Bone marrow (tissue), 2 donors: ENCODE measurements at places on chromosomes 6 and 20.
A peak's percentile ranks its signal among the peaks of the same experiment; 100 is the strongest.

GRCh38 chr6:16839631-16840179 is 78.4 kb upstream of the ATXN1 start:
- no peak for DNase-seq

GRCh38 chr6:13615792-13616120 is 621 bp downstream of the NOL7 start:
- DNase-seq: peak; percentile 41

DNA sequence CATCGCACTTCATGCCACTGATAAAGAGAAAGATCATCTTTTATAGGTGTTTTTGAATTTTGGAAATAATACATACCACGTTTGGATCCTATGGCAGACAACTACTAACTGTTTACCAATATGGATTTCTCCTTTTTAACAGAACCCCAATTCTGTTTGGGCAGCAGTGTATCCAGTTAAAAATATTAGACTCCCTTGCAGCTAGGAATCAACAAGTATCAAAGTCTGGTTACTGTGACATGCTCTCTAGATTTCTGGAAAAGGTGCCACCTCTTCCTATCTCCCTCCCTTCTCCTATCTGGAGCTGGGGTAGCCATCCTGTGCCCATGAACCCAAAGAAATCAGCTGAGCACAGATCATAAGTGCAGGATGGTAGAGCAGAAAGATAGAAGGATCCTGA is 54.1 kb upstream of the DTNBP1 start:
- DNase-seq: no peak

DNA sequence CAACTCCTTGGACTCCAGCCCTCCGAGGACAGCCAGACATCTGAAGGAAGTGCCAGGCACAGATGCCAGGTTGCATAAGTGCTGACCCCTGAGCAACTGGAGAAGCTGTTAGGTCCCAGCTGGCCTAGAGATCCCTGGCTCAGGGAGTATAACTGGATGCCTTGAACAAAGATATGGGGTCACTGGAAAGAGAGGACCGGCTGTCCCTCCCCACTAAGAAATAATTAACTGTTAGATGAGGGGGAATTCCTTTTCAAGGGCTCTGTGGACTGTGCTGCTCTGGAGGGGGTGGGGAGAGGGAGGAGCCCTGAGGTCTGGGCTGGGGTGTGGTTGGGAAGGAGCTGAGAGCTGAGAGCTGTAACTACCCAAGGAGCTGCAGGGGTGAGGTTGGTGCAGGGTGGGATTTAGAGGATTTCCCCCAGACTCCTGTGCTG is 39.6 kb downstream of the HLA-F start:
- no peak for DNase-seq

GRCh38 chr6:85795945-85796344 is 153.3 kb upstream of the SYNCRIP start:
- no peak for DNase-seq

DNA sequence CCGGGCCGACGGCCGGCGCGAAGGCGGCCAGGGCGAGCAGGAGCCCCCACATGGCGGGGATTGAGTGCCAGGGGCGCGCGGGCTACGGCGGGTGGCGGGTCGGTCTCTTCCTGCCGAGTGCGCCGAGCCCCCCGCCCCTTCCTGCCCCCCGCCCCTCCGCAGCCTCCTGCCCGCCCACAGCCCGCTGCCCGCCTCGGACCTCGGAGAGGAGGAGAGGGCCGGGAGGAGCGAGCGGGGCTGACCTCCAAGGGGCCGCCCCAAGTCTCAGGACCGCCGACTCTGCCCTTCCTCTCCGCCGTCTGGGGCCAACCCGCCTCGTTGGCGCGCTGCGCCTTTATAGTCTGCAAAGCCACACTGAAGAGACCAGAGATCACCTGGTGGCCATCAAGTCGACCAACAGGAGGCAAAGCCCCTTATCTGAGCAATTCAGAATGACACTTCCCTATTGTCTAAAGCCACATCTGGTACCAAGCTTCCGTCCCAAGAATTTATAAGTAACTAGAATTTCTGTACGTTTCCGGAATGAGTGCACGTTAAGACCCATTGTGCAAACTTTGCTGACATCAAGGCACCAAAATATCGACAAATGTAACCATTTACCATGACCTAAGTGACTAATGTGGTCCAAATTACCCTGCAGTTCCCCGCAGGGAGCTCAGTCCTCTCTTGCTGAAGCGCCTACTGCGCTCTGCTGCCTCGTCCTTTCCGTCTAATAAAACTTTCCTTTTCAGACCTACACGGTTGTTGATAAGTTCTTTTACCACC is at the start of gene CPXM1:
Gene CPXM1, minus strand, starts transcription at position 107 of the 765 bp plus-strand sequence. Its CDS starts 55 bp downstream, at position 52.
- DNase-seq: peak; percentile 38

- no peak for DNase-seq
Observed at GRCh38 chr6:79797163-79797764, 150.1 kb downstream of the ELOVL4 start.

DNA sequence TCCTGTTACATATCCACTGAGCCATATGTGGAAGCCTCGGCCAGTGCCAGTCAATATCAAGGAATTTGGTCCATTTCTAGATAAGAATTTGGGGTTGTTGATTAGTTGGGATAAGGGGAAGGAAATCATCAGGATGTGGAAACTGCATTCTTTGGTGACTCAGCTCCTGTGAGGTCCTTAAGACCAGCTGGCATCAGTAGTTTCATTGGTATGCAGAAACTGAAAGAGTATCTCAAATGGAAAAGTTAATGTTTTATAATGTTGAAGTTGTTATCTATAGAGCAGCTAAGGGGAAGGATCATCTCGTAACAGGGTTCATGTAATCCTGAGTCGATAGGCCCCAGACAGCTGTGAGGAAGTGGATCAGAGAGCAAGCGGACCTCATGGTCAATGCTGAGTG is 87.9 kb upstream of the PRND start:
- no peak for DNase-seq

DNA sequence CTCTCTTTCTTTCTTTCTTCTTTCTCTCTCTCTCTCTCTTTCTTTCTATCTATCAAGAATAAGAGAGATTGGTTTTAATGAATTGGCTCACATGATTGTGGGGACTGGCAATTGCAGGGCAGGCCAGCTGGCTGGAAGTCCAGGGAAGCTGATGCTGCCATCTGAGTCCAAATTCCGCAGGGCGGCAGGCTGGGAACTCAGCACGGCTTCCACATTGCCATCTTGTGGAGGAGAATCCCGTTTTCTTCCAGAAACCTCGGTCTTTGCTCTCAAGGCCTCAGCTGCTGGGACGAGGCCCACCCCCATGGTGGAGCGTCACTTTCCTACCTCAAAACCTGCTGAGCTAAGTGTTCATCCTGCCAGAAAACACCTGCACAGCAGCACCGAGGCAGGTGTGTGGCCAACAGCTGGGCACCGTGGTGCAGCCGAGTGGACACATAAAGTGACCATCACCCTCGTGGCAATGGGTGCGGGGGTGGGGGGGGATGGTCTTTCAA is 58.8 kb upstream of the SLCO4A1 start:
- DNase-seq: no peak

DNA sequence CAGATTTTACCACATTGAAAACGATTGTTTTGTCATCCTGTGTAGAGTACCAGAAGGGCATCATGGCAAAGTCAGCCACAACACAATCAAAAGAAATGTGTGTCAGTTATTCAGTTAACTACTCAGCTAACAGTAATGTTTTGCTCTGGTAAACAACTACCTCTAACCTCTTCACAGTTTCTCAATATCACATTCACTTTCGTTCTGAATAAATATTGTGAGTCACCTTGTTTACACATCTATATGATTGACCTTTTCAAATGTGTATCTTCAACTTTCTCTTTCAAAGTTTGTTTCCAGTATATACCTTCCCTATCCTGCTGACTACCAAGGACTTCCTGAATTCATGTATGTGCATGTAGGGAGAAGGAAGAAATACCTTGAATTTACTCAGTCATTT is 216.6 kb upstream of the UFL1 start:
- DNase-seq: no peak

DNA sequence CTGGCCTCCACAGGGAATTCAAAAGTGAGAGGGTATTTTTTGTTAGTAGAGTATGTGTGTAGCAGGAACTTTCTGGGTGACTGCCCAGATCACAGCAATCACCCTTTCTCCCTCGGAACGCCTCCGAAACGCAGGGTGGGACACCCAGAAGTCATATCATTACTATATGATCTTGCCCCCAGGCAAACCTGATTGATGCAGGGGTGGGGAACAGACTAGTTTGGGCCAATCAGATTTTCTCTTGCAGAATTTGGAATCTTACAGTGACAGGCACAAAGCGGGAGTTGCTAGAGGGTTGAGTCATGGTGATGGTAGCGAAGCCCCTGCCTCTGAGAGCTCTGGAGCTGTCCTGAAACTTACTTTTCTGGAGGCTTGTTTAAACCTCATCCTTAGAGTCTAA is 16.5 kb upstream of the RPN2 start:
- DNase-seq: no peak

GRCh38 chr6:37324131-37325033 is 29.4 kb upstream of the RNF8 start:
- DNase-seq: no peak

GRCh38 chr20:23277316-23277715 is 73.3 kb upstream of the NXT1 start:
- no peak for DNase-seq

GRCh38 chr6:109290143-109290931 is 91.9 kb downstream of the CD164 start:
- no peak for DNase-seq

DNA sequence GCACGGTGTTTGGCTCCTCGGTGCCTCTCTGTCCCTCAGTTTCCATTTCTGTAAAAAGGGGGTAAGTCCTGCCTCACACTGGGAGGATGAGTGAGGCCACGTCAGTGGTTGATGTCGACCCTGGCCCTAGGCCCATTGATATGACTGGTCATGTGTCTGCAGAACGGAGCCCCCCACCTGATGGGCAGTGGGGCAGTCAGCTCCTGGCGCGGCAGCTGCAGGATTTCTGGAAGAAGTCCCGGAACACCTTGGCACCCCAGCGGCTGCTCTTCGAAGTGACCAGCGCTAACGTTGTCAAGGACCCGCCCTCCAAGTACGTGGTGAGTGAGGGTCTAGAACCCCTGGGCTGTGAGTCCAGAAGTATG is 1.2 kb downstream of the SNX21 start:
- DNase-seq: no peak

DNA sequence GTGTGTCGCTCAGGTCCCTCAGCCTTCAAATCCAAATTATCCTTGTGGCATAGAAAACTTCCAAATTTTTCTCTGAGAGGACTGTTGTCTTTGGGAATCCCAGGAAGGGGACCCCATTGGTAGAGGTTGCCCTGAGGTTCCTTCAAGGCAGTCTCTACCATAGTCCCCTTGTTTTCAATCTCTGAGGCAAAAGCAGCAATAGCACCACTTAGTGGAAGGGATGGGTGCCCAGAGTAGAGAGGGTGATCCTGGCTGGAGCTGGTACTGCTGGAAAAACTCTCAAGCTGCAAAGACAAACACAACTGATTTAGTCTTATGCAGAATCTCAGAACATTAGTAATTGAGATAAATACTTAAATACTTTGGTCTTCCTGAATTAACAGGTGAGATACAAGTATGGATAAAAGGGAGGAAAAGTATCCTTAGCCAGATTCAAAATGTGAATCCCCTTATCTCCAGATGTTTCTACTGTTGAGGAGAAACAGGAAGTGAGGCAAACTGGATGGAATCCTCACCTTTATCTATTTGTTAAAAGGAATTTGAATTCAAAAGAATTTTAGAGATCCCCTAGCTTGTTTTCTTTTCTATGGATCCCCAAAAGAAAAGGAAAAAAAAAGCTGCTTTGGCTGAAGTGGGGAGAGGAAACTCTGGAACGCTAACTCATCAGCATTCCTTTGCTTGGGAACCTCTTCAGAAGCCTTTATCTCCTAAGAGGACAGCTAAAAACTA is 13.4 kb downstream of the ZNF318 start:
- no peak for DNase-seq

GRCh38 chr20:36435592-36436541 is 105.5 kb upstream of the MYL9 start:
- peak; percentile 39 for DNase-seq

DNA sequence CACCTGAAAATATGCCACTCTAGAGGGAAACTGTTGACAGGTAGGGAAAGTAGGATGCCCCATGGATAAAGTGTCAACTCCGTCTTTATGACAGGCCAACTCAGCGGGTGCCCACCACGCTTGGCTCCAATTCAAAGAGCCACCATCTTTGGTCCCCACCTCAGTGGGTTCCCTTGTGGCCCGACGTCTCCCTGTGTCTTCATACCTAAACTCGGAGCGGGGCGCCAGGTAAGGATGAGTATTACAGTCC is 277 bp downstream of the MDC1 start:
- no peak for DNase-seq

GRCh38 chr6:7554533-7555275 is 13.2 kb downstream of the DSP start:
- no peak for DNase-seq

GRCh38 chr20:6299456-6299855 is 176.6 kb upstream of the FERMT1 start:
- DNase-seq: no peak

DNA sequence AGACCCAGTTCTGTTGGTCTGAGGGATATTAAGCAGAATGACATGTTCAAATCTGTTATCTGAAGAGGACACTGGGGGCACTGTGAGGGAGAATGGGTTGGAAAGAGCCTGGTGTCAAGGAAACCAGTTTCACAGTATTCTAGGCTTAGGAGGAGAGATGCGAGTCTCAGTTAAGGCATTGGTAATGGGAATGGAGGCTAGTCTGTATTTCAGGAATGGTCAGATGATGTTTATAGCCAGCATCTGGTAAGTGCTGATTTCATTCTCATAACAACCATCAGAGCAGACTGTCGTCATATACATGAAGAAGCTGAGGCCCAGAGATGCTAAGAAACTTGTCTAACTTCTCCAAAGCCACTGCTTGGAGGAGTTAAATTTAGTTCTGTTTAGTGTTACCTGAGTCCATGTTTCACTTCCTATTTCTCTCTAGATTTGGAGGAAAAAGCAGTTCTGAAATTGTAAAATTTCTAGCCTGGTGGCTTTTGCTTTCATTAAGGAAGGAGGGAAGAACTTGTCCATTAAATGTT is 242.0 kb downstream of the ARID1B start:
- no peak for DNase-seq

DNA sequence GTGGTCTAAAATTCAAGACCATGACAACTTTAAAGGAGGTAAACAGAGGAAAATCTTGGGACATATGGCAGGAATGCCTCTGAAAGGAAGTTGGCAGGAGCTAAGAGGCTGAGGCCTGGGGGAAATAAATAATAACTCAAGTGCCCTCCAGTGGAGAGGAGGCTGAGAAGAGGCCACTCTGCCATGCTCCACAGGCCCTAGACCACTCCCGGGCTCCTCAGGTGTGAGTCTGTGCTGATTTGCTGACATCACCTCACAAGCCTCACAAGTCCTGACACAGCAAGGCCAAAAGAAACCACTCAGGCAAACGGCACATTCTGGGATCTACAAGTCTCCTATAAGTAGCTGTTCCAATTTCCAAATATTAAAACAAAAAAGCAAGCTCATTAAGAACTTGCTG is 91.0 kb upstream of the RIPOR2 start:
- DNase-seq: no peak
